Suppressor macrophage (primary cell): ENCODE measurements at places on chromosomes 2 and 18.

DNA sequence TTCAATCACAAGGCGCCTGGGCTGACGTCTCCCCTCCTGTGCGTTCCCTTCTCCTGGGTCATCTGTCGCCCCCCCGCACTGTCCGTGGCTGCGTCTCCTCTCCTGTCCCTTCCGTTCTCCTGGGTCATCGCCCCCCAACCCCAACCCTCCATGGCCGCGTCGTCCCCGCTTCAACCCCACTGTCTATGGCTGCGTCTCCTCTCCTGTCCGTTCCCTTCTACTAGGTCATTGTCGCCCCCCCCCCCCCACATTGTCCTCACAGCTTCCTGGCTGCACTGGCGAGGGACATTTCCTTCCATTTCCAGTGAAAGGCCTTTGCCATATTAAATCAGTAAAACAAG lies 118.9 kb downstream of the TMEM18 start:
- no peak for DNase-seq

GRCh38 chr2:47690132-47690531 lies 92.8 kb upstream of the MSH6 start:
- no peak for DNase-seq

GRCh38 chr2:116511426-116511825 lies 1303.1 kb upstream of the DDX18 start:
- no peak for DNase-seq

DNA sequence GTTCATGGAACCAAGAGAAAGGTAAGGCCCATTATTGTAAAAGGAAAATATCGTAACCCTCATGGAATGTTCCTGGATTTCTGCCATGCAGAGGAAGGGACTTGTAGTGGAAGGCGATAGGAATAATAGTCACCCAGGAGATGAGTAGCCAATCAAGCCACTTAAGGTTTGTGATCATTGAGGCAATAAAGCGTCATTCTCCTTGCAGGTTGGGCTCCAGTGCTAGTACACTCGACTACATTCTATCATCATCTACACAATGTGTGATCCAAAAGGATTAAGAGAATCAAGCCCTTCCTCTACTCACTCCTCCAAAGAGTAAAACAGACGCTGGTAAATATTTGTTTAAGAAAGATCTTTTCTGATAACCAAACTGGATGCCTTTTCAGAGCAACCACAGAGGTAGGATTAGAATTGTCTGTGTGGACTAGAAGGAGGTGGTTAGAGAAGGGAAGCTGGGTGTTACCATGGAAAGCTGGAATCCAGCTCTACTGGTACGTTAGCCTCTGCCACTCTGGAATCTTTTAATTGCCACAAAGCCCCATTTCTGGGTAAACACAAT lies 245.7 kb downstream of the IKZF2 start:
- no peak for DNase-seq

DNA sequence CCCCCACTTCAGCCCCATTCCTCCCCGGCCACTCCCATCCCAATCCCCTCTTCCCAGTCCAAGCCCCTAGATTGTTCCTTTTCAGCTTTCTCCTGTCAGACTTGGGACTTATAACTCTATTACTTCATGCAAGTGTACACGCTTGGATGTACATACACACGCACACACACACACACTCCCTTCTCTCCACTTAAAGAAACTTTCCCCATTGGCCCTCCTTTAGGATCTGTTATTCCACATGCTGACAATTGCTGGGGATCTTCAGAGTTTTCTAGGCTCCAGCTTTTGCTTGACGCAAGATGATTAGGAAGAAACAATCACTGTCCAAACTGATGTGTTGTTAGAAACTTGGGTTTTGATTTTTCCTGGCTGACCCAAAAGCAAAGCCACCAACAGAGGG lies 75.4 kb downstream of the CDK15 start:
- DNase-seq: no peak
